ENCODE measurements at places on chromosomes 6 and 20.

DNA sequence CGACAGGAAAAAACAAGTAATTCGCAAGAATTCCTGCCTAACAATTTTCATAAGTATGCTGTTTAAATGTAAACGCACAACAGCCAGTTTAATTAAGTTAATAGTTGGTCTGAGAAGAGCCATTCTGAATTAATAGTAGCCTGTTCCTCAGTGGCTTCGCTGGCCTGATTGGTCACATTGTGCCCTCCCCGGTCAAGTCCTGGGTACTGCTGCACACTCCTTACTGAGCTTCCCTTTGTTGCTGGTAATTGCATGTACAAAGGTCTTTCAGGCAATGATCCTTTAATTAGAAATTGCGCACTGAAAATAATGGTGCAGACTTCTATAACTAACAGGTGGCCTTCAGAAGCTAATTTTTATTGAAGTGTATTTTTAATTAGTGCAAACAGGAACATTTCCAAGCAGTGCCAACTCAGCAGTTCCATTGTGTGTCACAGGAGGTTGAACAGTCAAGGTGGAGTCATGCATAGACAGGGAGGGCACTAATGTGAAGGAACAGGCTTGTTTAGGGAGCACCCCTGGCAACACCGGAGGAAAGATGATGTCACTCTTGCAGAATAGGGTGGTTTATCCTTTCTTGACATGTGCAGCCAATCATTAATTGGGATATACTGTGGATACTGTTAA, 92.6 kb upstream of the SLC22A23 start:
- no peak for DNase-seq

DNA sequence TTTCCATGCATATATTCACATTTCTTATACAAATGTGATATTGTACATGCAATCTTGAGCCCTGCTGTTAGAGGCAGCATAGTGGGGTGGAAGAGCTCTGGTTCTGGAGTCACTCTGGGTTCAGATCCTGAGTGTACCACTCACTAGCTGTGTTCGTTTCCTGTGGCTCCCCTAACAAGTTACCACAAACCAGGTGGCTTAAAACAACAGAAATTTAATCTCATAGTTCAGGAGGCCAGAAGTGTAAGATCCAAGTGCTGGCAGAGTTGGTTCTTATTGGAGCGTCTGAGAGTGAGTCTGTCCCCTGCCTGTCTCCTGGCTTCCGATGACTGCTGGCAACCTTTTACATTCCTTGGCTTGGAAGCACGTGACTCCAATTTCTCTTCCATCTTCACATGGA, 115.6 kb downstream of the MAP3K7 start:
- DNase-seq = no peak

GRCh38 chr6:9520417-9521151, 894.3 kb downstream of the TFAP2A start:
- no peak for DNase-seq

DNA sequence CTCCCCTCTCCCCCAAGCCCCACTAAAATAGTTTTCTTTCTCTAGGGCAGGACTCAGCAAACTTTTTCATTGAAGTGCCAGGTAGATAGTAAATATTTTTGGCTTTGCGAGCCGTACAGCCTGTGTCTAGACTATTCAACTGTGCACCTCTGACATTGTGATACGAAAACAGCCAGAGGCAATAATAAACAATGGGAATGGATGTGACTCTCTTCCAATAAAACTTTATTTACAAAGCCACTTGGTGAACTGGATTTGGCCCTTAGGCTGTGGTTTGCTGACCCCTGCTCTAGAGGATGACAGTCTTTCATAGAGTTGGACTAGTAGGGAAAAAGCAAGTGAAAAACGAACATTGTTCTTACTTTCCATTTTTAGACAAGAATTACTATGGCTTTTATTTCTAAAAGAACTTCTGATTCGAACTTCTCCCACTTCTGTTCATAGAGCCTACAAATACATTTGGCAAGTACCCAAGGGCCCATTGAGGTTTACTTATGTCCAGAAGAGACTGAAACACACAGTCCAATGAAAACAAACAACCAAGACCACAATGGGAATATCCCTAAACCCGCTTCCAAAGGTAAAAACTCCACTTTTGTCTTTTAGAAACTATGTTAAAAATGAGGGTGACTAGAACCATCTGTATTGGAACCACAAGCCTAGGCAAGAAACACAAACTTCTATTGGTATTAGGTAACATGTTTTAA, 46.4 kb upstream of the CDKAL1 start:
- DNase-seq = no peak

DNA sequence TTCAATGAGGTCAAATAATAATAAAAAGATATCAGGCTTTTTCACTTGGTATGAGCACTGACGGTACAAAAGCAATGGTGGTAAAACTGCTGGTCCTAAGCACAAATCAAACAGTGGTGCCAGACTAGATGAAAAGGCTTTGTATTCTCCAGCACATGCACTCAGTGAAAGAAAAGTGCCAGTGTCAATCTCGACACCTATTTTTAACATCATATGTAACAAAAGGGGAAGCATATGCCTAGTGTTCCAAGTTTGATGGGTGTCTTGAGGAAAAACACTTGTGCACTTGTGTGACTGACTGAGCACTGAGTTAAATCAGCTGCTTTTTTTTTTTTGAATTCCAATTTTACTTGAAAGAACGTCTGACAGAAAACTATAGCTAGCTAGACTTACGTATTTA, 27.3 kb downstream of the MED23 start:
- no peak for DNase-seq

GRCh38 chr20:57507477-57507876, 17.5 kb downstream of the CTCFL start:
- no peak for DNase-seq

DNA sequence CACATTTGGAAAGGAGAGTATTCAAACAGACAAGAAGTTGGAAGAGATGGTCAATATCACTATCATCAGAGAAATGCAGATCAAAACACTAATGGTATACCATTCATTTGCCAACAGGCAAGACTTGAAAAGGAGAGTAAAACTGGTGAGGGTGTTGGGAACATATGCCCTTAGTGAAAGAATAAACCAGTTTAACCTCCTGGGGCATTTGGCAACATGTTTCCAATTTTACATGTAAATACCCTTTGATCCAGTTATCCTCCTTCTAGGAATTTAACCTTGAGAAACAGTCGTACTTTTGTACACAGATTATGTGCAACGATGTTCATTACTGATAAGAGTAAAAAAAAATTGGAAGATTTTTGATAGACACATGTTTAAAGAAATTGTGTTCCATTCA, 34.1 kb upstream of the OCSTAMP start:
- no peak for DNase-seq

DNA sequence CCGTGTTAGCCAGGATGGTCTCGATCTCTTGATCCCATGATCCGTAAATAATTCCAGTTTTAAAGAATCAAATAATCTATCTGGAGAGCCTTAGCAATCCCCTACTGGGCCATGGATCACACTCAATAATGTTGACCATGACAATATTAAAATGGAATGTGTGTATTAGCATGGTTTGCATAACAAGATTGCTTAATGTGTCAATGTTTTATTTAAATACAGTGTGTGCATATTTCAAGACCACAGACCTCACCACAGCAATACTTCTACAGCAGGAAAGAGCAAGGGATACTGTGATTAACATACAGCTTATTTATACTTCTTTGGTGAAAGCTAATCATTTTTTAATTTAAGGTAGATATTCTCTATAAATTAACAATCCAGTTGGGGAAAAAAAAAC, 470.4 kb downstream of the TFAP2B start:
- no peak for DNase-seq

DNA sequence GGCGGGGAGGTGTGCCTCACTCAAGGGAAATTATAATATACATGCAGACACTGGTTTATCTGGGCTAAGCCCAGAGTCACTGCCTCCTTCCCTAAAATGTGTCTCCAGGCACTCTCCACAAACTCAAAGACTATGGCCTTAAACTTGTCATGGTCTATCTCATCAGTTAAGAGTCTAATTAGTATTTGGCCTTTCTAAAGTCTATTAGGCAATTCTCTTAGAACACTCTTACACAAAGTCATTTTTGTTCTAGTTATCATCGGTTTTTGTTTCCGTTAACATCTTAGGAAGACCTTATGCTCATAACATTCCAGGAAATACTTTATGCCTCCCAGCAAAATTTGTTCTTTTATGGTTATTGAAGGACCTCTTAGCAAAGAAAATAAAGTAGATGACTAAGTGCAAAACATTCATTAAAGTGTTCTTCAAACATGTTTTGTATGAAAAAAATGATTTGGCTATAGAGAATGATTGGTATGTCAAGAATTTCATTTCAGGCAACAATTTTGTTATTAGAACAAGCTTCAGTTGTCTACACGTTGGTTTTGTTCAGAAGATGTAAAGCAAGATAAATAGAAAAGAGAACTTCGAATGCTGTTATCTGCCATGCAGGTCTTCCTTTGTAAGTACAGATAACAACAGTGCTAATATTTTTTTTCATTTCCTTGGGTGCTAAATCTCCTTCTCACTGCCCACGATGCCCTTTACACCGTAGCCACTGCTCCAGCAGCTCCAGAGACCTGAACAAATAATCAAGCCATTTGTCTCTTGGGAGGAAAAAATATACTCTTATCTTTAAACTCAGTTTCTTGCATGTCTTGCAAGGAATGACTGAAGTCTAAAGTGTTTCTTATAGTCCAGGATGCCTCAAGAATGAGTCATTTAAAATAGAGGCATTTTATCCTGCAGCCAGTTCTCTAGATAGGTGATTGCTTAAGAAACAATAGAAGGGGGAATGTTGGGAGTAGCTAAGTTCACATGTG, 170.4 kb downstream of the HTR1B start:
- no peak for DNase-seq

- no peak for DNase-seq
Measured at GRCh38 chr20:4170621-4171537, 155.5 kb upstream of the RNF24 start.

- no peak for DNase-seq
Measured at GRCh38 chr6:8329562-8329961, 105.8 kb downstream of the SLC35B3 start.

GRCh38 chr6:29793036-29793356, 34.6 kb upstream of the HLA-G start:
- no peak for DNase-seq

GRCh38 chr6:105374010-105374420, 28.9 kb downstream of the PREP start:
- no peak for DNase-seq

- DNase-seq = no peak
Measured at GRCh38 chr6:73817253-73817652, 121.2 kb downstream of the CD109 start.

- no peak for DNase-seq
Measured at GRCh38 chr6:107729098-107729497, 95.0 kb downstream of the SCML4 start.
